Activated T-cell treated with anti-CD3 and anti-CD28 coated beads for 24 hours (primary cell): ENCODE measurements at places on chromosomes 11 and 22.

DNA sequence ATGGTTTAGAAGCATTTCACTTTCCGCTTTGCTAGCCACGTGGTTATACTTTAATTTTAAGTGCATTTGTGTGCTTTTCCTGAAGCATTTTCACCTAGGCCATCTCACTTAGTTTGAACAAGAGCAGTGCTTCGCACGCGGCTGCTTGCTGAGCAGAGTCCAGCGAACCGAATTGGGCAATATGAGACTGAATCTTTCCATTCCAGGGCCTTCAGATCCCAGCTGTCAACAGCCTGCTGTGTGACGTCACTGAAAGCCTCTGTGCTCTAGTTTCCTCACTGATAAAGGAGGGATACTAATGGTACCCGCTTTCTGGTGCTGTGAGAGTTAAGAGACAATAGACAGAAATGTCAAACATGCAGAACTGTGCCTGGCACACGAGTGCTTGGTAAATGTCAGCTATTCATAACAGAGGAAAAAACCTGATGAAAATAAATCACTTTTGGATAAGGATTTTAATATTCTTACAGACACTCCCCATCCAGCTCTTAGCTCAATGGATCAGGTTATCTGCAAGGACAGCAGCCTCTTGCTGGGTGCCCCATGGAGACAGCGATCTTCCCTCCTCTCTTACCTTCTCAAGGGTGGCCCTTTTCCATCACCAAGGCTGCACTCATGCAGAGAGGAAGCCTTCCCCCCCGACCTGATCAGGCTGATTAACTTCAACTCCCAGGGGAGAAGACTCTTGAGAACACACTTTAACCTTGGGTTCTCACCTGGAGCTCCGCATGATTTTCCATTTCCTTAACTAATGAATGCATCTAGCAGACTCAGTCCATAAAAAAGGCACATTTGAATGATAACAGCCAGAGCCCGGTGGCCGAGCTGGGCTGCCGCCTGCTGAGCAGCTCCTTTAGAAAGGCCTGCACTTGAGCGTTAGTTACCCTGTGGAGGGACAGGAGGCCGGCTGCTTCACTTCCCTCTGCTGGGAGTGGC is 3.5 kb upstream of the GLB1L3 start:
- no peak for DNase-seq

DNA sequence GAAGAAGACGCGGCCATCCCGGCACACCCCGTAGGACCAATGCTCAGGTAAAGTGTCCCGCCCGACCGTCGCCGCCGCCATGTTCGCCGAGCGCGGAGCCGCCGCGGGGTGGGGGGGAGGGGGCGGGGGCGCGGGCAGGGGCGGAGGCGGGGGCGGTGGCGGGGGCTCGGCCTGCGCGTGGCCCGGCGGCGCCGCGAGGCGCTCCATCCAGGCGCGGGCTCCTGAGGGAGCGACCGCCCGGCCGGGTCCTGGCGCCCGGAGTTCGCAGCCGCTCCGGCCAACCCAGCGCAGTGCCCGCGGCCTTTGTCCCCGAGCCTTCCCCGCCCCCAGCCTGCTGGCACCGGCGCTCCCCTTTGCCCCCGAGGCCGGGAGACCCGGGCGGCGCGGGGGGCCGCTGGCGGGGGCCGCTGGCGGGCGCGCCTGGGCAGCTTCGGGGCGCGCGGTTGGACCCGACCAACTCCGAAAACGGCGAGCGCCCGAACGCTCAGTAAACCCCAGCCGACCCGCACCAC is at the start of gene PLEKHA7:
Gene PLEKHA7, minus strand, starts transcription at position 94 of the 512 bp plus-strand sequence. Its CDS starts 13 bp downstream, at position 81.
- DNase-seq = no peak

- DNase-seq = no peak
Observed at GRCh38 chr11:123640029-123640428, 14.4 kb downstream of the SCN3B start.

GRCh38 chr11:38553148-38553547 is 1955.1 kb upstream of the RAG2 start:
- DNase-seq = no peak

DNA sequence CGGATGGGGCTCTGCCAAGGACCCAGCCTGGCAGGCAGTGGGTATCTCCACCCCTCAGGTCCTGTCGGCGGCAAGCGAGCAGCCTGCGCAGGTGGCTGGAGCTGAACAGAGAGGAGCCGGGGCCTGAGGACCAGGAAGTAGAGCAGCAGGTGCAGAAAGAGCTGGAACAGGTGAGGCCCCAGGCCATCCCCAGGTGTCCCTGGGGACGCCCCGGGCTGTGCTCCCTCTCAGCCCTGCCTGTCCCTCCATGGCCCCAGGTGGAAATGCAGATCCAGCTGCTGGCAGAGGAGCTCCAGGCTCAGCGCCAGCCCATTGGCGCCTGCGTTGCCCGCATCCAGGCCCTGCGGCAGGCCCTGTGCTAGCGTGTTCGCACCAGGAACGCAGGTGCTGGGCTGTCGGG is 44.0 kb downstream of the PISD start:
- no peak for DNase-seq

GRCh38 chr11:115222218-115222862 is 281.9 kb downstream of the CADM1 start:
- DNase-seq = no peak

GRCh38 chr11:122435540-122436187 is 219.9 kb upstream of the UBASH3B start:
- no peak for DNase-seq

GRCh38 chr11:72821920-72822799 is 7.9 kb downstream of the ATG16L2 start:
- peak; percentile 67 for DNase-seq

DNA sequence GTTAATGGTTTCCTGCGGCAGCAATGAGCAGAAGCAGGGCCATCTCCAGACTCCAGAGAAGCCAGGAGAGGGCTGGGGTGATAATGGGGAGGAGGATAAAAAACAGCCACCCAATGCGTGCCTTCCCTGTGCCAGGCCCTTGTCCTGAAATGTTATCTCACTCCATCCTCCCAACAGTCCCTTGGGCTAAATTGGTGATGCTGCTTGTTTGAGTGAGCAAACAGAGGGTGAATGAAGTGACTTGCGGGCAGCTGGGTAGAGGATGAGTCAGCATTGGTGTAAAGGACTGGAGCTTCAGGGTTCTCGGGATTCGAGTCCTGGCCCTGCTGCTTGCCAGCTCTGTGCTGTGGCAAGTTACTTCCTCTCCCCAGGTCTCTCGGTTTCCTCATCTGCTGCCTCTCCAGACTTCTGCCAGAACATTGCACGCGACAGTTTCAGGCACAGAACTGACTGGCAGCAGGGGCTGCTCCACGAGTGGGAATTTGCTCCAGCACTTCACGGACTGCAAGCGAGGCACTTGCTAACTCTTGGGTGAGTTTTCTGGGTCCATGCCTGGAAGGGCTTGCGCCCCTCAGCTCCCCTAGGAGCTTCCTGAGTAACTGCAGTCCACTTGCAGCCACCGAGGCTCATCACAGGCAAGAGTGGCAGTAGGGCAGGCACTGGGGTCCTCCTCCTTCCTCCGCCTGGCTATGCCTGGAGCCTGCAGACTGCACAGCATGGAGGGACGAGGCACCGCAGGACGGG is at the start of gene P2RY6:
Gene P2RY6, plus strand, starts transcription at position 403 of the 744 bp plus-strand sequence. CDS start 24,181 bp downstream, outside the sequence.
- DNase-seq = no peak

- DNase-seq = no peak
Observed at GRCh38 chr11:83938148-83938547, 652.0 kb upstream of the CCDC90B start.

DNA sequence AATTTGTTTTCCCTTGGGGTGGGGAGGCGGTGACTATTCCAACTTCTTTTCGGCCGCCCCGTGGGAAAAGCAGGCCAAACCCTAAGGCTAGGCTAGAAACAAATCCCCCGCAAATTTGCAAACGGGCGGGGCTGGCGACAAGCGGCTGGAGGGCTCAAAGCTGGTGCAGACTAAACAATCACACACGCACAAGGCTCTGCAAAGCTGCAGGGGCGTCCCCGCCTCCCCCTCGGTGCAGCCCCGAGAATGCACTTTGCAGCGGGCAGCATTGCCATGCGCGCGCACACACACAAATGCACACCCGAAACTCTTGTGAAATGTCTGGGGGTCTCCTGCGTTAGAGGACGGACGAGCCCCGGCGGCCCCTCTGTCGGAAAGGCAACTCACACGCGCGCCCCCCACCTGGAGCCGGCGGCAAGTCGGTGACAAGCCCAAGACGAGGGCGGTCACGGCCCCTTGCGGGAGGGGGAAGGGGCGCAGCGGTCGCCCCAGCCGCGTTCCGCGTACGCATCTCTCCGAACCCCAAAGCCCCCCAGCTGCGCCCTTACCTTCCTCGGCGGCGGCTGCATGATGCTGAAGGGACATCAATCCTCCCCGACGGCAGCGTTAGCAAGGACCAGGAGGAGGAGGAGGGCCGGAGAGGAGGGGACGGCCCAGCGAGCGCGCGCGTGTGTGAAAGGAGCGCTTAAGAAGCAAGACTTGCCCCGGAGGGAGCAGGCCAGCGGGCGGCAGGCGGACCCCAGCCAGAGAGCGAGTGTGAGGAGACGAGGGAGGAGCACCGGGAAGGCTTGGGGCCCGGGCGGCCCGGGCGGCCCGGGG is 600 bp downstream of the FCHSD2 start:
- DNase-seq = peak; percentile 41

DNA sequence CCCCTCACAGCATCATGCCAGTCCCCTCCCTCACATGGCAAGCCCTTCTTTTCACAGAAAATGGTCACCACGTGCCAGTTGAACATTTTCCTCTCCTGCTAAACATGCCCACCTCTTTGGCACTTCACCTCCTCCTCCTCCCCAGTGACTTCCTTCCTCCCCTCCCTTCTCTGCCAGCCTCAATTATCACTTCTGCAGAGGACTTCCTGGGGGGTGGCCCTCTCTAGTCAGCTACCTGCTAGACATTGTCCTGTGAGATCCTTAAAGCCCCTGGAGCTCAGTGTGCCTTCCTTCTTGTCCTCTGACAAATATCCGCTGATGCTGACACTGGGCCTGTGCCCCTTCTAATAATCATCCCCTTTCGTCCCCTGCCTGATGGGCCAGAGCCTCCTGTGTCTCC is 43.2 kb upstream of the E2F8 start:
- DNase-seq = no peak

- no peak for DNase-seq
Observed at GRCh38 chr22:21896951-21897513, 29.6 kb upstream of the MAPK1 start.

GRCh38 chr11:19059833-19060232 is 684 bp downstream of the MRGPRX2 start:
- no peak for DNase-seq

GRCh38 chr11:21564095-21564494 is 628.8 kb upstream of the ANO5 start:
- no peak for DNase-seq

DNA sequence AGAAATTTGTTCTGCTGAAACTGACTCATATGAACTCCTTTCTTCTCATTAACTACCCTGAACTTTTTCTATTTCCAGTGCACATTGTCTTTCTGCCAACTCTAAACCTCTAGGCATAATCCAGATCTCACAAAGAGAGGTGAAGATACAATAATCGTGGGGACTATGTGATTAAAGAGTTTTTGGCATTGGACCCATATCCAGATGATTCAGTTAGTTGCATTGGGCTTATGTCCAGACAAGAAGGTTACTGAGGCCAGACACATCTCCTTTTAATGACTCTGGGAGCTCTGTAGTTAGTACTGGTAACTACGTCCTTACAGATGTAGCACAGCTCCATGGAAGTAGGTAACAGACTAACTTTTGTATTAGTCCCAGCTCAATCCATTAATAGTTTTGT is 273.0 kb downstream of the CASP12 start:
- no peak for DNase-seq

- DNase-seq = no peak
Observed at GRCh38 chr22:35479985-35480550, 60.6 kb upstream of the RASD2 start.

GRCh38 chr11:2424811-2425495 is 19.4 kb downstream of the TRPM5 start:
- no peak for DNase-seq

- DNase-seq = no peak
Observed at GRCh38 chr11:69515271-69516245, 34.1 kb downstream of the LINC01488 start.

- peak; percentile 16 for DNase-seq
Observed at GRCh38 chr11:3609416-3610265, 32.2 kb downstream of the ART5 start.

- no peak for DNase-seq
Observed at GRCh38 chr22:49609207-49609876, 218.3 kb downstream of the BRD1 start.

- DNase-seq = no peak
Observed at GRCh38 chr11:11069841-11070835, 212.3 kb upstream of the ZBED5 start.

- no peak for DNase-seq
Observed at GRCh38 chr22:46369716-46370583, 34.4 kb downstream of the TRMU start.

GRCh38 chr11:19525276-19525675 is 187.4 kb upstream of the NAV2 start:
- no peak for DNase-seq

DNA sequence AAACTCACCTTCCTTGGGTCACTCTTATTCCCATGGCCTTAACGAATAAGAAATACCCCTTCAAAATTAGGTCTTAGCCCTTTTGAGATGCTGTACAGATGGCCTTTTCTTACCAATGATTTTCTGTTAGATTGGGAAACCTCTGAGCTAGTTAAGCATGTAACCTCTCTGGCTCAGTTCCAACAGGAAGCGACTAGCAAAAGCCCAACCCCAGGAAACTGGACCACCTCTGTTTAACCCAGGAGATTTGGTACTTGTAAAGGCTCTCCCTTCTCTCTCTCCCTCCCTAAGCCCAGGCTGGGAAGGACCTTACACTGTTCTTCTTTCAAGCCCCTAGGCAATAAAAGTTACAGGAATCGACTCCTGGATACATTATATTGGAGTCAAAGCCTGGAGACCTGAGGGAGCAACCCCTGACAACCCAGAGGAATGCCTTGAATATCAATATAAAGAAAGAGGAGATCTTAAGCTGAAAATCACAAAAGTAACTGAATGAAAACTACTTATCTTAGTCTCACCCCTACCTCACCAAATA is 11.7 kb downstream of the APIP start:
- no peak for DNase-seq

DNA sequence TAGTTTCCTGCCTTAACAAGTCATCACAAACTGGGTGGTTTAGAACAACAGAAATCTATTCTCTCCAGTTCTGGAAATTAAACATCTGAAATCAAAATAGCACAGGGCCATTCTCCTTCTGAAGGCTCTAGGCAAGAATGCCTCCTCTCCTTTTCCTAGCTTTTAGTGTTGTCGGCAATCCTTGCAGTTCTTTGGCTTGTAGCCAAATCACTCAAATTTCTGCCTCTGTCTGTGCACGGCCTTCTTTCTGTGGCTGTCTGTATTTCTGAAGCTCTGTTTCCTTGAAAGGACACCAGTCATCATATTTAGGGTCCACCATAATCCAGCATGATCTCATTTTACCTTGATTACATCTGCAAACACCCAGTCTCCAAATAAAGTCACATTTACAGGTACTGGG is 795.5 kb downstream of the METTL15 start:
- DNase-seq = no peak

GRCh38 chr11:82268627-82269026 is 465.0 kb downstream of the FAM181B start:
- no peak for DNase-seq

GRCh38 chr11:34976496-34977088 is 60.2 kb downstream of the PDHX start:
- no peak for DNase-seq

GRCh38 chr11:45895553-45896259 is 10.3 kb downstream of the MAPK8IP1 start:
- DNase-seq = no peak

GRCh38 chr11:28759311-28759710 is 651.1 kb downstream of the METTL15 start:
- DNase-seq = no peak
